ENCODE measurements at places on chromosomes 5 and 9. TPM values are rescaled to one million over a fixed set of nuclear protein-coding genes. Genes with fewer than 3 reads are reported as not detected.

DNA sequence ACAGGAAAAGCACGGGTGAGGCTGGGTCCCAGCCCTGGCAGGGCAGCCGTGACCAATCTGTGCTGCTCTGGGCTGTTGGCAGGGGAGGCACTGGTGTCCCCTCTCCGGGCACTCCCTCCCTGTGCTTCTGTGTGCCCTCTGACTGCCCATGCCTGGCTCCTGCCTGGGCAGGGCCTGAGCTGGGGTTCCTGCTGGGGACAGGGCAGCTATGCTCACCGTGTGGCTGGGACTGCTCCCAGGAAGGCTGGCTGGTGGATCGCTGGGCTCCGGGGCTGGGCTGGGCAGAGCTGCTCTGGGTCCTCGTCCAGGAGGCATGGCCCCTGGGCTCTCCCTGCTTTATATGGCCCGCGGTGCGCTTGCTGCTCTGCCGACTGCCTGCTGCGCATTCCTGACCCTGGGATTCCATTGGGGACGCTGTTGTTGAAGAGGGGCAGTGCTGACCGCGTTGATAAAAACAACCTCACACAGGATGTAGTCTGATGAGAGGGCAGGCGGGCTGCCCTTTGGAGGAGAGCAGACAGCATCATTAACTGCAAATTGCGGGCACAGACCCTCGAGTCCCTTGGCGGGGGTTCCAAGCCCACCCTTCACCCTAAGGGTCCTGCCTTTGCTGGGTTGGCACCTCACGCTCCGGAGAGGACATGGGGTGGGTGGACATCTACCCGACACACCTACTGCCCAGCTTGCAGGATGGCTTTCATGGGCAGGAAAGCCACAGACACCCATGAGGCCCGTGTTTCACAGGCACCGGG is 955 bp downstream of the QRFP start:
- DNase-seq = no peak

DNA sequence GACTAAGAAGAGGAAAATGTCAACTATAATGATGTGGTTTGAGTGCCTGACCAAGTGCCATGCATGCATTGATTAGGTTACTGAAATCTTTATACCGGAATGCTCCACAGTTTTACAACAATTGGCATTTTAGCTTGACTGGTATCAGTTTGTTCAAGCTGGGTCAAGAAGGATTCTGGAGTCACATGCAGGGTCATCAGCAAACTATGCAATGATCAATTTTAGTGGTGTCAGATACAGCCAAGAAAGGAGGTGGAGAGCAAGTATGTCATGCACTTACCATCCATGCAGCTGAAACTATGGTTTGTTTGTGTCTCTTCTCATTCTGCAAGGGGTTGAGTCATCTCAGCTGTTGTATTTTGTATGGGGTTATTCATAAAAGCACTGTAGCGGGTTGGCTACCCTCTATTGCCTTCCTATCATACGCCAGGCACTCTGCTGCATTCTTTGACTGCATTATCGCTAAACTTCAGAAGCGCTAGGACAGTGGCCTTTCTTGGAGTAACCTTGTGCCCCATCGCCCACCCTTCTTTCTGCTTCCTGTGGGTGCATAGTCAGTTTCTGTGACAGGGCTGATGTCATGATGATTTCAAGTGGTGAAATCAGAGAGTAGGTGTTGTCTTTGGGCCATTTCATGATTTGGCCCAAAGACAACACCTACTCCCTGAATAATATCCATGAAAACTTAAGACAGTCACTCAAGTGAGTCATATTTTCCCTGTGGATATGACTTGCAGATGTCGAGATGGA is 145.4 kb downstream of the MTX3 start:
- no peak for DNase-seq

The CCNO gene
- total RNA-seq = 2.6 TPM

GRCh38 chr5:72508241-72509170 is 1.3 kb upstream of the ZNF366 start:
- DNase-seq = no peak

The CDKN2B gene
- total RNA-seq = not detected

DNA sequence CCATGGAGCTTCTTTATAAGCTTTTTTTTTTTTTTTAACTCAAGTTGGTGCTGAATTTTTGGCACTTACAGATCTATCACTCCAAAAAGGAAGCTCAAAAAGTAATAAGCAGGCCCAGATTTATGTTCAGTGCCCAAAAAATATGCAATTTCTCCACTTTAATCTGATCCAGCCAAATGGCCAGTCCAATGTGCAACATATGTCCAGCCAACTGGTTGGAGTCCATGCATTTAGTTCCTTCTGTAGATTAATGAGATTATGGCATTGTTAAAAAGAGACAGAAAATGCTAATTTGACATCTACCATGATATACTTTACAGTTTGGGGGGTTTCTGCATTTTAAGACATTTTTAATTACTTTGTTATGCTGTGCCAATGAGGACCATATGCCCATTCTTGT is 129.5 kb downstream of the SLC1A3 start:
- no peak for DNase-seq

The IL9 gene
- not detected for total RNA-seq

GRCh38 chr9:31119890-31120454 is 1264.5 kb upstream of the ACO1 start:
- peak; percentile 46 for DNase-seq

The KCNV2 gene
- not detected for total RNA-seq

- DNase-seq = no peak
These were observed 36.6 kb downstream of the BICD2 start for GRCh38 chr9:92727716-92728700.

- DNase-seq = no peak
These were observed 113.2 kb downstream of the SLC25A46 start for GRCh38 chr5:110852053-110852452.

DNA sequence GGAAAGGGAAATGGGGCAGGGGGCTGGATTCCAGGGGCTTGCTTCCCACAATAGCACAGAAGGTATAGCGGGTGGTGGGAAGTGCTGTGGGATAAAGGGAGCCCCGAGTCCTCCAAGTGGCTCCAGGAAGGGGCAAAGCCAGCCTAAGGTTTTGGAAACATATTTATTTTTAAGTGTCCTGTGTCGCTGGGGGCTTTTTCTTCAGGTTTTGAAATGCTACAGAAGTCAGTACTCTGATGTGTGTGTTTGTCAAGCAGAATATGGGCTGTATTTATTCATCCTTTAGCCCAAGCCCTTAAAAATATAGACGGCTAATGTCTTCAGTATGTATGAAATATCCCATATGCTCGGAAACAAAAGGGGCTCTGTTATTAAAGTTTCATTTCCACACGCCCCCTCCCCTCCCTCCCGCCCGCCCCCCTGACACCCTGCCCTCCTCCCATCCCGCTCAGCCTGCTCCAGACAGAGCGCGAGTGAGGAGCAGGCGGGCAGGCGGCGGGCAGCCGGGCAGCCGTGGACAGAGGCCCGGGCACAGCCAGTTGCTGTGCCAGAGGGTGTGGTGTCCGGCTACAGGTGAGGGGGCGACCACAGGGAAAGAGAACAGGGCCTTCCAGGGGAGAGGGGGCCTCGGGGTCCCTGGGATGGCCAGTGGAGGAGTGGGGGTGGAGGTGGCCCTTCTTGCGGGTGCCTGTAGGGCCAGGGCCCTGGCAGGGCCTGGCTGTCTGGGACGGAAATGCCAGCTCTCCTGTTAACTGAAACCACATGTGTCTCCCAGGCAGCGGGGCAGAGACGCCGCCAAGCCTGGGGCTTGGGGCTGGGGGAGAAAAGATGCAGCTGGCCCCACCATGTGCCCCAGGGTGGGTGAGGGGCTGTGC is 39.6 kb upstream of the SYNPO start:
- DNase-seq = peak; percentile 52

DNA sequence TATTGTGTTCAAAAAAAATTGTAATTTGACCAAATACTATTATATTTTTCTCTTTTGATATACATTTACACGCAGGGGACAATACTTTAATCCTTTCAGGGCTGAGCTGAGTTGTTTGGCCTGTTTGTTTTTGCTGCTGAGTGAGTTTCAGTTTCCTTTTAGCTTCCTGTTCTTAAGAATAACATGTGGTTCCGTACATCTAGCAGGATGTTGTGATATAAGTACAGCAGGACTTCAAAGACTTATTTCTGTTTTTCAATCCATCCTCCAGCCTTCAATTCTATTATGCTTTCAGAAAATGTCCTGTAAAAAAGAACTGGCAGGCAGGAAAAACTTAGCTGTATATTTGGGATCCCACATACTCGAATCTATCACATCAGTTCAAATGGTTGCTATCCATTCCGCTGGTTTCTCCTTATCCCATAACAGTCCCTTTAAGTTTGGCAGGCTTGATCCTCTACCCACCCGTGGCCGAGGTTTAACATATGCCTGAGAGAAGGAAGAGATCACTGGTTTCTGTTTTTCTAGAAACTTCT is 1037.3 kb upstream of the ACO1 start:
- no peak for DNase-seq

The FBP2 gene
- total RNA-seq = 0.21 TPM

GRCh38 chr5:177426566-177427210 is at the start of gene GRK6:
Gene GRK6 (plus strand): TSS chr5:177426676. CDS start chr5:177426846, 170 bp downstream.
- peak; percentile 39 for DNase-seq

GRCh38 chr9:131473198-131473885 is 29.4 kb upstream of the POMT1 start:
- no peak for DNase-seq

DNA sequence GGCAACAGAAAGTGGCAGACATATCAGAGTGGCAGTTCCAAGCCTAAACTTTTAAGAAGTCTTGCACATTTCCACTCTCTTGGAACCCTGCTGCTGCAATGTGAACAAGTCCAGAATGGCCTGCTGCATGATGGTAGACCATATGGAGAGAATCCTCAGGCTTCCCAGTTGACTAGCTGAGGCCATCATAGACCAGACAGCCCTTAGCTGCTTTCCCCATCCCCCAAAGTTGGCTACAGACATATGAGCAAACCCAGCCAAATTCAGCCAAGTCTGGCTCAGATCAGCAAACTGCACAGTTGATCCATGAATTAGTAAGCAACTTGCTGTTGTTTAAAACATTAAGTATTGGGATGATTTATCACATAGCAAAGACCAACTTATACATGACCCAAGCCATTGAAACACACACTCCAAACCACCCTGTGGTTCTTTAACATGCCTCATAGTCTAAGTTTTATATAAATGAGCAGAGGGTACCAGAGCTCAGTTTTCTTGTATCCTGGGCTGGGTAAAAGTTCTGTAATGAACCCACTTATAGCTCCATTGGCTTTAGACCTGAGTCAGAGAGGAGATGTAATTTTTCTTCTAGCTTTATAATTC is 19.9 kb downstream of the PPP3R2 start:
- DNase-seq = no peak

DNA sequence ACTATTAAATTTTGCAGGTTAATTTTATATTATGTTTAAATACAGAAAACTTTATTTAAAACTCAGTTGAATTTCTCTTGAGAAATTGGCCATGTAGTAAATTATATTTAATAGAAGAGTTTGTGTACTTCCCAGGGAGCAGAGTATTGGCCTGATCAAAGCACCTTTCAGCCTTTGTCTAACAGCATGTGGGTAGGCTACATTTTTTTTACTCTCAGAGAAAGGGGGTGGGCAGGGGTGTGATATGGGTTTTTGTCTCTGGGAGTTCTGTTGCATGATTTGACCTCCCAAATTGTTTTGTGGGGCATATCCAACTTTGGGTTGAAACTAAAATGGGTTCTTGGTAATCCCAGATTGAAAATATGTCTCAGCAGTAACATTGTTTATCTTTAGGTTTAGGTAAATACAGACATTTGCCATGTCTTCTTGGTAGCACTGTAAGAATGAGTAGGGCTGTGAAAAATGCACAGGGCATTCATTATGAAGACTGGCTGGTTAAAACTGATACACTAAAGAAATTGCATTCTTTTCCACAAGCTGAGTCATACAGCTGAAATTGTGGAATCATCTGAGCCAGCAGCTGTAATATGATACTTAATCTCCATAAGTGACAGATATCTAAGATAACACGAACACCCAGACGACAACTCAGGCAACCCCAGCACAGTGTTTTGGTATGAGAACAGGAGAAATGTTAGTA is 75.4 kb upstream of the CDKN2B start:
- DNase-seq = no peak

The IZUMO3 gene
- total RNA-seq = not detected

The CARD9 gene
- 5.4 TPM for total RNA-seq

- DNase-seq = no peak
These were observed 273.2 kb downstream of the RAB3C start for GRCh38 chr5:58855851-58856739.

- peak; percentile 75 for DNase-seq
These were observed 79.5 kb upstream of the HTR4 start for GRCh38 chr5:148733601-148734438.

The DDX4 gene
- not detected for total RNA-seq

The SPINK7 gene
- not detected for total RNA-seq

The C9 gene
- total RNA-seq = not detected

DNA sequence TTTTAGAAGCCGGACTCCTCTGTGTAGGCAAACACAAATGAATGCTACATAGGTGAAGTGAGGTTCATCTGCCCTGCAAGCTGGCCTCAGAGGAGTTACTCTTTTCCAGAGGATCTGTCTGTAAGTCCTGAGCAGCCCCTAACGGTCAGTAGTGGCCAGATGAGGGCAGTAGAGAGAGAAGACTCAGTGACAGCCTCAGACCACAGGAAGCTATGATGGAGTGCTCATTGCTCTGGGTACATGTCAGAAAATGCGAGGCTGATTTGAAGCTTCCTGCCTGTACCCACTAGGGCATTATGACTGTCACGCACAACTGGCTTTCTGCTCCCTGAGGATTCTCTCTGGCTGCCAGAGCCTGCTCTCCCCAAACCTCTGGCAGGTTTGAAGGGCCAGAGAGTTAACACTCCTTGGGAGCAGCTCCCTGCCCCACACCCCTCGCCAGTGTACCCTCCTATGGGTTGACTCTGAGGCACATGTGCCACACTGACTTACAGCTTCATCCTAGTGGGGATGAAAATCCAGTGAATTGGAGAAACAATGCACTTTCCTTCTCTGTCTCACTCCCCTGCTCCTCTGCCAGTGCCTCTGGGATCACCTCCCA is 141.5 kb downstream of the GABRG2 start:
- DNase-seq = peak; percentile 66

GRCh38 chr9:16824545-16825330 is 45.7 kb downstream of the BNC2 start:
- DNase-seq = peak; percentile 8

DNA sequence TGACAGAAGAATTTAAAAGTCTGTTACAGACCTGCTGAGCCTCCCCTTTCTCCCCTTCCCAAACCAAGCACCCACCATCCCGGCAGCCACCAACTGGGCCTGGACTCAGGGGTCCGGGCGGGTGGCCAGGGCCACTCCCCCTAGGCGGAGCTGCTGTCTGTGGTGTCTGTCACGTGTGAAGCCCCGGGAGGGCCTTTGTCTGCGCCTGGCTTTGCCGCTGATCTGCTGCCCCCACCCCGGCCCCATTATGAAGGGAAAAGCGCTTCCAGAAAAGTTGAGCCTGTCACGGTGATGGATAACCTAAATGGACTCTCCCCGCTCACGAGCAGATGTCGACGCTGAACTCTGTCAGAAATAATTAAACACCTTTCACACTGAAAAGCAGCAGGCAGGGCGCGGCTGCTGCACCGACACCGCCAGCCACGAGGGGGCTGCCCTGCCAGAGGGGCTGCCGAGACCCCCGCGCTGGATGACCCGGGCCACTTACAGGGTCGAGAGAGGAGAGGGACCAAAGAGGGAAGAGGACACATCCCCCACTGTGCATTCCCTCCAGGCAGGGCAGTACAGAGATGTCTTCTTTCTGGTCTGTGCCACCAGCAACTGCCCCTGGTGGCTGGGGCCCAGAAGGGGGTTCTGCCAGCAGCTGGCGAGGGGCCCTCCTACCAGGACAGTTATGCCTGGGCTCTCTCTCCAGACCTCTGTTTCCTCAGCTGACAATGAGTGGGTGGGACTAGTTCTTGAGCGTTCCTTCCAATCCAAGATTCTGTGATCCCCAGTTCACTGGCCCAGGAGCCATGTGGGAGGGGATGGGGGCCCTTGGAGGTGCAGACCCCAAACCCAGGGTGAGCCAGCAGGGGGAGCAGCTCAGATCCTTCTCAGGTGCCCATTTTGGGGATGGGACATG is 36.0 kb upstream of the BARHL1 start:
- peak; percentile 66 for DNase-seq

Measured in A673 (cell line).